ENCODE measurements at places on chromosomes 6 and 20.

DNA sequence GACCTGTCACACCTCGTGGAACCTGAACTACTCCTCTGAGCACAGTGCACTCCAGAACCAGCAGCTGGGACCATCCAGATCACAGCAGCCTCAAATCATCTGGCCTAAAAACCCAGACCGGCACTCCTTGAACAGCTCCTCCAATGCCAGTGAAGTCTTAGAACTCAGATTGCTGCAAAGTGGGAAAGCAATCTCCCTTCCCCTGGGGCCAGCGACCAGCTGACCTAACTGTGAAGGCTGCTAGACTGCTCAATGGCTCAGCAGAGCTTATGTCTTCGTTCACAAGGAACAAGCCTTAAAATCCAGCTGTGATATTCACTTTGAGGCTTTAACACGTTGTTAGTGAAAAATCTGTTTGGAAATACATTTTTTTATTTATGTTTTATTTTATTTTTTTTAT, 243.2 kb downstream of the ANKRD60 start:
- no peak for DNase-seq

DNA sequence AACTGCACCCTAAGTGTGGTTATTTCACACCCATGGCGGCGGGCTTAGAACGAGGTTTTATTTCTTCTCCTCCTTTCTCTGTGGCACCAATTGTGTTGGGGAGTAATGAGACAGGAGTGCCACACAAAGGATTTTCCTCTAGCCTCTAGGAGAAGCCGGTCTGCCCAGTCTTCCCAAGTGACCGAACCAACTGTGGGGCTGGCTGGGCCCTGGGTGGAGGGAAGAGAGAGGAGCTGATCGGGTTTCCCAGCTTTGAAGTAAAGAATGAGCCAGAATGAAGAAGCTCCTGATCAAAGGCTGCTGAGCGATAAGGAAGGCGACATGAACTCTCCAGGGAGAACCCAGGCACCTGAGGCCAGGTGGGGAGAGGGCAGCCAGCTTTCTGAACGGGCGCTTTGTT, 616.0 kb upstream of the BTBD3 start:
- DNase-seq = no peak

GRCh38 chr6:134105940-134106339, 53.5 kb upstream of the SLC2A12 start:
- no peak for DNase-seq

- no peak for DNase-seq
Observed at GRCh38 chr6:37338745-37339255, 15.0 kb upstream of the RNF8 start.

DNA sequence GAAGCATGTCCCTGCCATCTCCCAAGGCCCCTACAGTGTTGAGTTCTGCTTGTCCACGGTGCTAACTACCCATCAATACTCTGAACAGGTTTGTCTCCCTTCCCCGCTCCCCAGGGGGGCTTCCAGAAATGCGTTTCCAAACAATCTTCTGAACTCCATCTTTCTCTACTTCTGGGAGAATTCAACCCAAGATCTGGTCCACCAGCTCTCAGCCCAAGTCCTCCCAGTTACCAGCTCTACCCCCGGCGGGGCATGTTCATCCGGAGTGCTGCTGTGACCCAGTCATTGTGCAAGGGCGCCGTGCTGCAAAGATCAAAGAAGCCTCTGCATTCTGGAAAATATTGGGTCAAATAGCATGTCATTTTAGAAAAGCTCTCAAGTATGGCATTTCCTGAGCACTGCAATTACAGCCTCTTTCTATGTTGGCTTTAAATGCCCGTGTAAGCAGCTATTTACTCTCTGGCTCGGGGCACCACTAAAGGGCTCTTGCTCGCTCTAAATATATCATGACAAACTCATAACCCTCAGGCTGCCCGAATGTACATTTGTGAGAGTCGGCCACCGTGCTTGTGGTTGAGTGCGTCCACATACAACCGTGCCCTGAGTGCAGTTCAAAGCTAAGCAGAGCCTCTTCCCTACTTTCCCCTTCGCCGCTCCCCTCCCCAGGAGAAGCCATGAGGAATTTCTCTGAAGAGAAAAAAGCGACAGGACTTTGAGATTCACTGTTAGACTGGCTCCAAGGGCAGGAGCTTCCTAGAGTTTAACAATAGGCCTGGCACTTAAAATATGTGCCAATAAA, 71.6 kb downstream of the BANF2 start:
- no peak for DNase-seq

DNA sequence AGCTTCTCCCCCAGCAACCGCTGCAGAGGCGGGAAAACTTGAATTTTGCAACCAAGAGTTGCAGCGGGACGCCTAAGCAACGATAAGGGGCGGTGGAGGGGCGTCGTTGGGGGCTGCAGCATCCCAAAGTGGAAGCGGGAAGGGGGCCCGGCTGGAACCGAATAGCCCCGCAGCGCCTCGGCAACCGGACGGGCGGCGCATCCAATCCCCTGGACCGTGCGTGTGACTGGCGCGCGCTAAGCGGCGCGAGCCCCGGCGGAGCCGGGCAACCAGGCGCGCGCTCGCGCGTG, 670 bp upstream of the PARD6B start:
- DNase-seq = no peak

DNA sequence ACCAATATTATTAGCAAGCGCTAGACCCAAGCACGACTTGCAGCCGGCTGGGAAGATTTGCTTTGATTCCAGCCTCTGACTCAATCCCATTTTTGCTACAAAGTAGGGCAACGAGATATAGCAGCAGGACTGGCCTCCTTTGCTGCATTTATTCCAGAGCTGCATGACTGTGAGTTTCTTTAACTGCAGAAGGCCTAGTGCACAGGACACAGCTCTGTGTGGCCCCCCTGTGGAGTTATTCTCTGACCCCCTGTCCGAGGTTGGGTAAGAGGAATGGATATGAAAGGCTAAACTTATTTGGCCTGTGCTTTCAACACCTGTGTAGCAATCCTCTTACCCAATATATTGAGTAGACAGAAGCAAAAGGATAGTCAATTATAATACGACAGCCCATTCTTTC, 133.3 kb upstream of the SPTLC3 start:
- DNase-seq = no peak

Data from GM13977 (cell line).